ENCODE measurements at places on chromosomes 3 and 15.
A peak's percentile ranks its signal among the peaks of the same experiment; 100 is the strongest.

DNA sequence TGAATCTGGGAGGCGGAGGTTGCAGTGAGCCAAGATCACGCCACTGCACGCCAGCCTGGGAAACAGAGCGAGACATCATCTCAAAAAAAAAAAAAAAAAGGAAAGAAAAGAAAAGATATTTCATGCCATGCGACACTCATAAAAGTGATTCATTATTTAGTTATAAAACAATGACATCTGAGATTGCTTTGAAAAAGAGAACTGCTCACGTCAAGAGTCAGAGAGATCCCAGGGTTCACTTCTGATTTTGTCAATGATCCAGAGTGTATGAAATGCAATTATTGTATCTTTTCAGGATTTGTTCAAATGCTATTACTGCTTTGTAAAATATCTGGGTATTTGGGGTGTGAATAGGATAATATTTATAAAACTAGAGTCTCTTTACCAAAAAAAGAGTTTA lies 6.0 kb upstream of the SAMD7 start:
- DNase-seq: no peak

GRCh38 chr15:75153087-75153486 lies 48.6 kb upstream of the C15orf39 start:
- DNase-seq: no peak

DNA sequence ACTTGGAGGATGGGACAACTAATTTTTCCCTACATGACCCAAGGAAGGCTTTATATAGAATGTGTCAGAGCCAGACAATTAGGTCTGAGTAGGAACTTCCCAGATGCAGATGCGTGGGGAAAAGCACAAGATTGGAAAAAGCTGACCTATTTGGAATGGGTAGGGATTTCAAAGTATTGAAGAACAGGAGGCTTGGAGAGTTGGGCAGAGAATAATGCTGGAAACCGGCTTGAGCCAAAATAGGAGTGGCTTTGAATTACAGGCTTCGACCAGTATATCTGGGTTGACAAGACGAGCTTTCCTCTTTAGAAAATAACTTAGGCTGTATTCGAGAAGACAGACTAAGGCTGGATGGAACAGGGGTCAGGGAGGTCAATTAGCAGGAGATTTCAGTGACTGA lies 181.1 kb downstream of the GBE1 start:
- no peak for DNase-seq

- no peak for DNase-seq
Measured at GRCh38 chr3:169528289-169528688, 135.2 kb downstream of the MECOM start.

GRCh38 chr3:179653096-179653797 lies 407 bp downstream of the USP13 start:
- DNase-seq: peak; percentile 69

DNA sequence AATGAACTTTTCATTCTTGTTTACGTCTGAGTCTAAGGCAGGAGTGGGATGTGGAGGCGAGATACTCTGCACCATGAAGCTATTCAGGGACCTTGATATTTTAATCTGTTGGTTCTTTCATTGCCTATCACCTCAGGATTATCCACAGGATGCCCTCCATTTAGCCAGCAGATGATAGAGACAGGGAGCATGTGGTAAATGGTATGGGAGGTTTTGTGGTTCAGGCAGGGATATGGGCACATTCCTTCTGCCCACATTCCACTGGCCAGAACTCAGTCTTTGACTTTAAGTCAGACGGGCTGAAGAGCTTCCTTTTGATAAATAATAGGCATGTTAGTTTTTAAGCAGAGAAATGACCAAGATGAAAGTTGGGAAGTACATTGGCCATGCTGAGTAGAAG lies 548.0 kb upstream of the CCDC54 start:
- no peak for DNase-seq

DNA sequence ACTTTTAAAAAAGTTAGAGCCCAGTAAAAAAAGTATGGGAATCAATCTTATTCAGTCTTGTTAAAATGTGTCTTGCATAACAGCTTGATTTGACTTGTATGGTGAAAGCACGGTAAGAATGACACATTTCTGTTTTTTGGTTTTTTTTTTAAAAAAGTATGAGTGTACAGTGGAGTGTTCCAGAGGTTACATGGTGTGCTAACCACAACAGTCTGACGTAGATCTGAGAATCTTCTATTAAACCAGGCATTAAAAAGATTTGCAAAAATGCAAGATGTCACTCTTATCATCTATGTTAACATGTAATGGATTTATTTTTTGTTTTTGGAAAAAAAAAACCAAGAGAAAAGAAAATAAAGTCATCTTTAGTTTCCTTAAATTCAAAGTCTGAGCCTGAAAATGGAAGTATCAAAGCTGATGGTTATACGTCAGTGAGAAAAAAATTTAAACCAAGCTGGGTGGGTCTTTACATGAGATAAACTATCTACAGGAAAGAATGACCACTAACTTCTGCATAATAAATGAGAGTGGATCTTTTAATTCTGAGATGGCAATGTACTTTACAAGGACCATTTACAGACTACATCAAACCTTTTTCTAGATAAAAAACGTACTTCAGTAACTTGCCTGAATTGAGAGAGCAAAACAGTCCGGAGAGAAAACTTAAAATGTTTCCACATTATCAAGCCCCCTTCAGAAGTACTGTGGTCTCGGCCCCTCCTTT lies 1.6 kb downstream of the GABPB1 start:
- no peak for DNase-seq

DNA sequence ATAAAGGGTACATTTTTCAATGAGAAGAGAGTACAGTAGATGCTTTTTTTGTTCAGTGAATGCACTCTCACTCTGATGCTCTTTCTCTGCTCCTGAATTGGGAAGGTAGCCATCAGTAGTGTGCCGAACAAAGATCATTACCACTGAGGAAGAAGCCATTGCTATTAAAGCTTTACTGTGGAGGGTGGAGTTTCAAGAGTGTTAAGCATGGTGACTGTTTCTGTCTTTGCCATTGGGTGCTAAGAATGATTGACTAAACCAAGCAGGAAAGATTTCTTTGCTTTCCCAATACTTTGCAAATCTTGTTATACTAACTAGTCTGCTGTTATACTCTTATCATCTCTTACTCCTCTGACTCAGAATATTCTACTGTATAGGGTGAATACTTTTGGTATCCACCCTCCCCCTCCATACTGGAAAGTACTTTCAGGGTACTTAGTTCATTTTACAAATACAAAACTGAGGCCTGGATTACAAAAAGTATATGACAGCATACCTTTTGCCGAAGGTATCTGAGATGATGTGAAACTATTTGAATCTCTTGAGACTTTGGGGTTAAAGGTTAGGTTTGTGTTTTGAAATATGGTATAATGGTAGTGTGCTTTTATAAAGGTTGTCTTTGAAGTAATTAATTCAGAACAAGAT lies 1.7 kb downstream of the RAB11A start:
- peak; percentile 17 for DNase-seq

DNA sequence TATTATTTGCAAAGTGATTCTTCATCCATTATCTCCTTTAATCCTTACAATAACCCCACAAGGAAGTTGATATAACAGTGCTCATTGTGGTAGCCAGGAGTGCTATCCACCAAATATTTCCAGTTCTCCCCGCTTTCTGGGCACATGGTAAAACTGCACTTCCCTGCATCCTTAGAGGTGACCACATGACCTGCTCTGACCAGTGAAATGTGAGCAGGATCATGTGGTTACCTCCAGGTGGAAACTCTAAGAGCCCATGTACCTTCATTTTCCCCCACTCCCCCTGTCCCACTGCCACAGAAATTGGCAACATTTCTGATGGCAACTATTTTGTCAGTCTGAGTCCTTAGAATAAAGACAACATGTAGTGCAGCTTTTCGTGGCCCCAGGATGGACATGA lies 89.7 kb downstream of the MRPL46 start:
- DNase-seq: no peak

All from NCI-H526 treated with DMSO at 0.1 percent for 48 hours (cell line).